NCI-H345 (cell line): ENCODE measurements at places on chromosomes 5 and 9.

DNA sequence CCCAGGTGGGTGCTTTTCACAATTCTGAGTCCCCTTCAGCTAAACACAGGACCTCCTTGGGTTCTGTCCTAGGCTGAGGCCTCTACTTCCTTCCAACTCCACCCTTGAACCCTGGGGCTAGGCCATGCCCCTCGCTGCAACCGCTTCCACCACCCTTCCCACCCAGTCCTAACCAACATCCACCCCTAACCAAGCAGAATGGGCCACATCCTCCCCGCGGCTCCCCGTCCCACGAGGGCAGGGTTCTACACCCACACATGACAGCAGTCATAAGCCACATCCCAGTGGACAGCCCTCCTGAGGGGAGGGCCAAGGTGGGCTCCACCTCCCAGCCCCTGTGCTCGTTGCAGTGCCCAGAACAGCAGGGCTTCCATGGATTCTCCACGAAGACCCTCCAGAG lies 65.8 kb downstream of the SHB start:
- DNase-seq: no peak

DNA sequence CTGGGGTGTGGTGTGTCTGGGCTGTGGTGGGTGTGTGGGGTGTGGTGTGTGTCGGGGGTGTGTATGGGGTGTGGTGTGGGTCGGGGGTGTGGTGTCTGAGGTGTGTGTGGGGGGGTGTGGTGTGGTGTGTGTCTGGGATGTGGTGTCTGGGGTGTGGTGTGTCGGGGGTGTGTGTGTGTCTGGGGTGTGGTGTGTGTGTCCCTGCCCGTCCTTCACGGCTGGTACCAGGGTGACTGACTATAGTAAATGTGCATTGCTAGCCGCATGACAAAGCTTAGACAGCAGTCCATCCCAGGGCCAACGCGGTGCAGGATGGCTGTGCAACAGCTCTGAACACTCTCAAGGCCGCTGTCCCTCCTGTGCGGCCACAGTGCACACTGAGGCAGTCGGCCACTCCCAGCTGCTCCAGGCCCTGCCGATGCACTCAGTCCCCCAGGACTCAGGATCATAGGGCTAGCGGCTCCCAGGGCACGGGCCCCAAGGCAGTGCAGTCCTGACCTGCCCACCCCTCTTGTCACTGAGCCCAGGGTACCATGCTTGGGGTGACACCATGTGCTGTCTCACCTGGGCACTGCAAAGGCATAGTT lies 54.0 kb downstream of the SECISBP2 start:
- no peak for DNase-seq

GRCh38 chr9:74255489-74255984 lies 241.6 kb upstream of the RORB start:
- no peak for DNase-seq

- DNase-seq: peak; percentile 13
Observed at GRCh38 chr5:53560028-53560427, 411 bp upstream of the NDUFS4 start.

DNA sequence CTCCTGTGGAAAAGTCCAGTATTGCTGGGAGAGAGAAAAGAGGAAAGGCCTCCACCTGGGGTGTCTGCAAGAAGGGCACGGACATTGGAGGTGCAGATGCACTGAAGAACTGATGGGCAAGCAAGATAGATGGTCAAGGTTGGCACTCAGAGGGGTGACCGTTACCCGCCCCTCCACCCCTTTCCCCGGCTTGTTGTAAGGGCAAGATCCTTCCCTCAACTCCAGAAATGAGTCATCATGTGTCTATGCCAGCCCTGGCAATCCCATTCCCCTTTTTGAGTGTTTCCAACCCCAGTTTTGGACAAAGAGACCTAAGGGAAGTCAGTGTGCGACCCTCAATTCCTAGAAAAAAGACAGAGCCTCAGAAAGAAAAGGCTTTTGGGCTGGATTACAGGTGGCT lies 34.9 kb upstream of the ATP6V1G1 start:
- DNase-seq: no peak

GRCh38 chr9:77582961-77583576 lies 65.1 kb downstream of the GNA14 start:
- DNase-seq: no peak

DNA sequence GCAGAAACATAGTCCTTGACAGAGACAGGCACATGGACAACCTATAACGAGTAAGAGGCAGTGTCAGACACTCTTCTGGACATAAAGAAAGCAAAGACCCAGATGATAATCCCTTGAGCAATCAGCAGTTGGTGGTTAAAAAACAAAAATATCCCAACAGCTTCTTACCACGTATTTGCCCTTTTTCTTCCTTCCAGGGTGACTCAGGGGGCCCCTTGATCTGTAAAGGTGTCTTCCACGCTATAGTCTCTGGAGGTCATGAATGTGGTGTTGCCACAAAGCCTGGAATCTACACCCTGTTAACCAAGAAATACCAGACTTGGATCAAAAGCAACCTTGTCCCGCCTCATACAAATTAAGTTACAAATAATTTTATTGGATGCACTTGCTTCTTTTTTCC lies 9.5 kb downstream of the GZMK start:
- no peak for DNase-seq

DNA sequence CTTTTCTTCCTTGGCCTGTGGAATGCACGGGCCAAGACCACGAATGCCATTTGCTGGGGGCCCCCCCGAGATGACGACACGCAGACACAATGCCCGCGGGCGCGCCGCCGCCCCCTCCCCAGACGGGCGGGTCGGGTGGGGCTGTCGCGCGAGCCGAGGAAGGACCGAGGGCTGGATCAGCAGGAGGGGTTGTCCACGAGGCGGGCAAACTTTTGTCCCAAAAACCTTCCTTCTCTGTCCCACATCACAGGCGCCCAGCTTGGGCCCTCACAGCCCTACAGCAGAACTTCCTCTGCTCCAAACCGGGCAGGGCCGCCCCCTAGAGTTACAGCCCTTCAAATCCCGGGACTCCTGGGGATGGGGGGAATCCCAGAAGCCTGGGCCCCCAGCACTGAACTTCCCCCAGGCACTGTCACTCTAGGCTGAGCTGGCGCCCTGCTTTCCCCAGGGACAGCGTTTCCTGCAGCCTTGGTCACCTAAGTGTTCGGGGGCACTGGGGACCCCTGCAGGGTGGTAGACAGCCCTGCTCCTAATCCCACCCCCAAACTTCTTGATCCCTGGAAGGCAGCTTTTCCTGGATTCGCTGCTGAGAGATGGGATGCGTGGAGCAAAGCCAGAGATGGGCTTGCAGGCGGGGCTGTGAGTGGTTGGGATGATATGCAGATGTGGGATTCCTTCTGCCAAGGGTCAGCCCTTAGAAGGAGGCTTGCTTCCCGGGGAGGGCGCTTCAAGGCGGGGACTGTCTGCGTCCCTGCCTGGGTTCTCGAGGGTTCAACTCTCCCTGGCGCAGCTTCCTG lies 980 bp downstream of the COL5A1 start:
- DNase-seq: no peak

DNA sequence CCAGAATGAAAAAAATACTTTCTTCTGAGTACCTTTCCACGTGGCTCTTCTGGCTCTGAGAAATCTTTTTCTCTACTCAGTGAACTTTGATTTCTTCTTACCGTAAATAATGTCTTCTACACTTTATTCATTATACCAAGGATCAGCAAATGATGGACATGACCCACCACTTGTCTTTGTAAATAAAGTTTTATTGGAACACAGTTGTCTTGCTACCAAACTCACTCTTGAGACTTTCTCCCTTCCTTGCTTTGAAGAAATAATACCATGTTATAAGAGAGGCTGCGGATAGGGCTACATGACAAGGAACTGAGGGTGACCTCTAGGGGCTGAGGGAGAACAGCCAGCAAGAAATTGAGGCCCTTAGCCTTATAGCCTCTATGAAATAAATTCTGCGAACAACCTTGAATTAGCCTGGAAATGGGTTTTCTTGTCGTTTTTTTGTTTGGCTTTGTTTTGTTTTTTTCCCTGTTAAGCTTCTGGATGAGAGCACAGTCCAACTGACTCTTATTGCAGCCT lies 212.5 kb downstream of the COMMD10 start:
- DNase-seq: no peak

DNA sequence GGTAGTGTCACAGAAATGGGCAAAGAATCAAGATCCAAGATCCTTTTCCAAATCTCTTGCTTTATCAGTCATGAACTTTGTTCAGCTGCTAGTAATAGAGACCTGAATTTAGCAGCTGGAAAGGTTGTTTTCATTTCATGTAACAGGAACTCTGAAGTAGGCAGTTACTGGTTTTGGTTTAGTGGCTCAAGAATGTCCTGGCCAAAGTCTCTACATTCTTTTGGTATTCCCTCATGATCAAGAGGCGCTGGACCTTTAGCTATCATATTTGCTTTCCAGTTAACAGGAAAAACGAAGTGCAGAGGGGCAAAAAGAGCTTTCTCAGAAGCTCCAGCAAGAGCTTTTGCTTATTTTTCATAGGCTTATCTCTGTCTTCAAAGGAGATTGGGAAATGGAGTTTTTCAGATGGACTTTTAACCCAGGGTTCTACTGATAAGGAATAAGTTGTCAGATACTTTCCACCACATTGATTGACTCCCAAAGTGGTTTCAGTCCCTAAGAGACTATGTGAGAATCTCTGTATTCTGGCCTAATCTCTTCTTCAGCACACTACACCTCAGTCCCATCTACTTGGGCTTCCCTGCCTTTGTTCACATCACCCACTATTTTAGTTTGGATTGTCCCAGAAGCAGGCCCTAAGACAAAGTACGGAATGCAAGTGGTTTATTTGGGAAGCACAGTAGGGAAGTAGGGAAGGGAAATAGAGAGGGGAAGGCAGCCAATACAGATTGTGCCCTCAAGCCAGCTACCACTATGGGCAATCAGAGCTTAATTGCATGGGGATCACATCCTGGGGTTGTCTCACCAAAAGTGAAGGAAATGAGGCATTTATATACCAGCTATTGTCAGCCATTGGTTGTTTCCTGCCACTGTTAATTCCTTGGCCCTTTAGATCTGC lies 359.3 kb downstream of the LRRC70 start:
- no peak for DNase-seq

- DNase-seq: no peak
Observed at GRCh38 chr5:141680751-141681201, 1.3 kb downstream of the ARAP3 start.

DNA sequence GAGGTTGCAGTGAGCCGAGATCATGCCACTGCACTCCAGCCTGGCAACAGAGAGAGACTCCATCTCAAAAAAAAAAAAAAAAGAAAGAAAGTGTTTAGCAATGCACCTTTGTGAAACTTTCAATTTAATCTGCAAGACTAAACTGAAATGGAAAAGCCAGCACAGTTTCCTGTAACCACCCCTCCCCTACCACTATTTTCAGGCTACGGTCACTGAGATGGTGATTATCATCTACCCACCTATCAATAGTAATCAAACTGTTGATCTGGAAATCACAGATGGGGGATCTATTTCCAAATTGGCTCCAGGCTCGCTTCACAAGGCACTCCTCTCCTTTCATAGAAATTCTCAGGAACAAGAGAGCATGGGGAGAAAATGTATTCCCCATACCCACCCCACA lies 30.6 kb upstream of the IL7R start:
- no peak for DNase-seq

DNA sequence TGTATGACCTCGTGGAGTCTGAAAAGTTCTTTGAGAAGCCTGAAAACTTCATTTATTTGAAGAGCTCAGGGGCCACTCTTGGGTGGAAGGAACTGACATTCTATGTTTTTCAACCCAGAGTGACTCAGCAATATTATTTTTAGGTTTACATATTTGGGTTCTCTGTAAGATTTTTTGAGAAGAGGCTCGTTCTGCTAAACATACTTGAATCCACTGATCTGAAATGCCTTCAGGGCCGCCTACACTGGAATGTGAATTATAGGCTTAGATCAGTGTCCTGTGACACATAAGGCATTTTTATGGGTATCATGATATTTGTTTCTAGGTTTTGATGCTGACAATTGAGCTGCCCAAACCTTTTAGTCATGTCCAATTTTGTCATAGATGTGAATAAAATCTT lies 86.2 kb downstream of the PSAT1 start:
- DNase-seq: no peak

DNA sequence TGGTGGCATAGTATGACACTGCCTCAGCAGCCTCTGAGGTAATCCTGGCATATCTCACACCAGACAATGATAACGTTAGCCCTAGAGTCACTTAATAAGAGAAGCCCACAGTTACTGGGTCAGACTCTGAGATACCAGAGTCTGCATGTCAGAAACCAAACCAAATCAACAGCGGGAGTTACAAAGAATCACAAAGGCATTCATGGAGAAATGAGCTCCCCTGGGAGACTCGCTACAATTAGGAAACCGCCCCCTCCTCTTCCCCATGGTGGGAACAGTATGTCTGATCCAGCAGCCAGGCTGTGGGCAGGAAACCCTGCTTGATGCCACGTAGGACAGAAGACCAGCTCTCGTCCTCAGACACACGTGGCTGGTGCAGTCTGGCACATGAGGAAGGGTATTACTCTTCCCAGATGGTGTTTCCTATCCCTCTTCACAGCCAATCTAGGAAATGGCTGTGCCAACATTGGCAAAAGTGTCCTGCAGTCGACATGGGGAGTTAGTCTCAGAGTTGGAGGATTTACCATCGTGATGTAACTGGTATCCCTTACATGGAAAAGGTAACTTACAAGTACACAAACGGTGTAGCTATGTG lies 485.4 kb downstream of the ZNF608 start:
- DNase-seq: no peak

DNA sequence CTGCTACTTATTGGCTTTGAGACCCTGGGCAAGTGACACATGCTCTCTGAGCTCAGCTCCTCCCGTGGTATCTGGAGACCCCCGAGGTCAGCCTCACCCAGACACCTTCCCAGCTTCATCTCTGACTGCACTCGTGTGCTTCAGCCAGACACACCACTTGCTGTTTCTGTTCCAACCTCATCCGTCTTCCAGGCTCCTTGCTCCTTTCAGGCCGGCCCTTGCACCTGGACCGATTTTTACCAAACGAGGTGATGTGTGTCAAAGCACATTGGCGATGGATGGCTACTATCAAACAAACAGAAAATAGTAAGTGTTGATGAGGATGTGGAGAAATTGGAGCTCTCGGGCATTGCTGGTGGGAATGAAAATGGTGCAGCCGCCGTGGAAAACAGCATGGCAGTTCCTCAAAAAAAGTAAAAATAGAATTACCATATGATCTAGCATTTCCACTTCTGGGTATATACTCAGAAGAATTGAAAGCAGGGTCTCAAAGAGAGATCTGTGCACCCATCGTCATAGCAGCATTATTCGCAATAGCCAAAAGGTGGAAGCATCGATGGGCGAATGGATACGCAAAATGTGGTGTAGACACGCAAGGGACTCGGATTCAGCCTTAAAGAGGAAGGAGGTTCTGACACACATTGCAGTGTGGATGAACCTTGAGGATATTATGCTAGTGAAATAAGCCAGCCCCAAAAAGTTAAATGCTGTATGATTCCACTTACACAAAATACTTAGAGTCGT lies 96.1 kb upstream of the IER5L start:
- no peak for DNase-seq
